Mesenchymal stem cell (in vitro differentiated cells and primary cell): ENCODE measurements at places on chromosomes 3 and 15.

DNA sequence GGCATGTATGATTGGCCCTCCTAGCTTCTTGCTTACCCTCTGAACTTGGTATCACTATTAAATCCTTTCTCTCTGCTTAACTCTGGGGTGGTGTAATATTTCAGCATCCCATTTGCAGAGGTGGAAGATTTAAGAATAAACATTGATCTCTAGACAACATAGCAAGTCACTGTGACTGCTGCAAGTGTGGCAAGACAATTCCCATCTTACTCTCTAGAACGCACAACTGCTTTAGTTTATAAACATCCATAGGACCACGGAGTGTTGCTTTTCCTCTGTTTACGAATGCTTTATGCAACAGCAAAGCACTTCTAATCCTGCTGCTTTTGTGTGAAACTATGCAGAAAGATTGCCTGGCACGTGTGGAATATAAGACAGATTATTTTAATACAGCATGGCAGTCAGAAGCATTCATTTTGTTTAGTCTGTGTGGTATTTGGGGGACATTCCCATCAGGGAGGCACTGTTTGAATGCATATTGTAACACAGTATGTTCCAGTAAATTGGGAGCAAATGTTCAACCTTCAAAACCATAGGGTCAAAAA lies 338.9 kb upstream of the TMCO5A start:
- DNase-seq: peak; percentile 3
- H3K36me3 ChIP-seq: no peaks in the 10 kb centered on the region
- H3K27ac ChIP-seq: no peak overlapping the region
- no peaks in the 10 kb centered on the region for H3K4me1 ChIP-seq

DNA sequence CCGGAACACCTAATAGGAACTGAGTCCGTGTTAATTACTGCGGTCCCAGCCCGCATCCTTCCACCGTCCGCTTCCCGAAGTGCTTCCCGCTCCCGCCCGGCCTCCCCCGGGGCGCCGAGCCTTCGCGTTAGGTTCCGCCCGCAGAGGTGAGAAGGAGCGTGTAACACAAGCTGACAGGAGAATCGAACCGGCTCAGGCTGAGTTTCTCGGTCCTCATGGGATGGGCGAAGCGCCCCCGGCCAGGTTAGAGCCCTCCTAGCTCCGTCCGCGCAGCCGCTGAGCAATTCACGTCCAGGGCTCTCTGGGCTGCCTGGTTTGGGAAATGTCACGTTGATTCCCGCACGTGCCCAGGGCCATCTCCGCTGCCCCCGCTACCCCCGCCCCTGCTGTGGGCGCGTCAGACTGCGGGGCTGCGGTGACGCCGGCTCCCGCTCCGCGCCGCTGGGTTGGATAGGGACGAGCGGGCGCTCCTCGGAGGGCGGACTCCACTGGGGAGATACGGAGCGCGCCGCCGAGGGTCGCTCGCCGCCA lies 954 bp downstream of the CLDN11 start:
- no peak overlapping the region for H3K4me3 ChIP-seq
- no peaks in the 10 kb centered on the region for H3K27me3 ChIP-seq
- H3K27ac ChIP-seq: no peak overlapping the region
- DNase-seq: peak; percentile 60
- H3K4me1 ChIP-seq: peaks cover 3% of the 10 kb centered on the region

GRCh38 chr15:38307251-38307650 lies 54.6 kb downstream of the SPRED1 start:
- H3K36me3 ChIP-seq: peaks cover 72% of the 10 kb centered on the region
- H3K27ac ChIP-seq: no peak overlapping the region
- no peak for DNase-seq
- H3K4me1 ChIP-seq: peaks cover 4% of the 10 kb centered on the region
- no peaks in the 10 kb centered on the region for H3K27me3 ChIP-seq

- no peak overlapping the region for H3K27ac ChIP-seq
- H3K27me3 ChIP-seq: no peaks in the 10 kb centered on the region
- DNase-seq: no peak
- H3K36me3 ChIP-seq: no peaks in the 10 kb centered on the region
Observed at GRCh38 chr3:145981056-145981455, 179.9 kb downstream of the PLOD2 start.

DNA sequence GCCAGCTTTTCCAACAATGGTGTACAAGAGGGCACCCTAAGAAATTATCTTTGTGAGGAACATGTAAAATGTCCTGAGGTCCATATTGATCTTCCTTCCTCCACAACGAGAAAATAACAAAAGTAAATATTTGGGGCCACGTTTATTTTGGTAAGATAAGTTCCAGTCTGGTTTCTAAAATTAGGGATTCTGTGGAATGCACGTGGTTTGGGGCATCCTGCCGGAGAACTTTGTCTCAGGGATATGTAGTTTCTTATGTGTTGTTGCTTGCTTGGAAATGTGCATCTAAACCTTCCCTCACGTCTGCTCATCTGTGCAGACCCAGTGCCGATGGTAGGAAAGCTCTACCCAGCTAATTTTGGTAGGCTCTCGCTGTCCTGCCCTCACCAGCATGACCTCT lies 62.8 kb downstream of the CTDSPL start:
- H3K27me3 ChIP-seq: no peaks in the 10 kb centered on the region
- DNase-seq: no peak
- H3K27ac ChIP-seq: no peak overlapping the region
- peaks cover 2% of the 10 kb centered on the region for H3K36me3 ChIP-seq
- no peak overlapping the region for H3K4me3 ChIP-seq

- no peaks in the 10 kb centered on the region for H3K36me3 ChIP-seq
- DNase-seq: no peak
- H3K27me3 ChIP-seq: no peaks in the 10 kb centered on the region
- no peak overlapping the region for H3K4me3 ChIP-seq
- no peak overlapping the region for H3K27ac ChIP-seq
Observed at GRCh38 chr3:63607716-63608115, 44.8 kb upstream of the SNTN start.

DNA sequence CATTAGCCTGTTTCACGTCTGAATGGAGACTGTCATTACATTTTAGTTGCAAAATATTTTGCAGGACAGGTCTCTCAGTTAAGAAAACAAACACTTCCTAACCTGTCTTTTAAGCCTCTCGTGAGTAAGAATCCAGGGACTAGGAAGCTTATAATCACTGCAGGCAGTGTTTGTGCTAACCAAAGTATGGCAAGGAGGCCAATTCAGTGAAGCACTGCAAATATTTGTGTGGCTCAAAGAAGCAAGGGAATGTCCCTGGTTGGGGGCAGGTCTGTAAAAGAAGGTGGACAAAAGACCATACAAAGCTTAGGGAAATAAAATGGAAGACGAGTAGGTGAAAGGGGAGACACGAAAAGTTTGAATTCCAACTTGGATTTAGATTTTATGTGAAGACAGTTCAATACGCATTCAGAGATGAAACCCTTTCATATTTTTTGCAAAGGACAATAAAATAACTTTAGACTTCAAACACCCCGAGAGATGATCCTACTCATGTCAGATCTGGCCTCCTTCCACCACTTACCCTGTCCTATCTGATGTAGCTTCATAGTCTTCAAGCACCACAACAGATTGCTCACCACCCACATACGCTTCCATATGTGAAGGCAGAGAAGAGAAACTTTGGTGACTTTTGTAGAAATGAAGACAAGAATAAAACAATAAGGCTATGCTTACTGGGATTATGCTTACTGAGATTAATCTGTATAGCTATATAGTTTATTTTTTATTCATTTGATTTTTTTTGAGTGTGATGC lies 240.9 kb downstream of the TUSC7 start:
- H3K4me3 ChIP-seq: no peak overlapping the region
- H3K27ac ChIP-seq: no peak overlapping the region
- DNase-seq: no peak
- no peaks in the 10 kb centered on the region for H3K36me3 ChIP-seq
- no peaks in the 10 kb centered on the region for H3K27me3 ChIP-seq

DNA sequence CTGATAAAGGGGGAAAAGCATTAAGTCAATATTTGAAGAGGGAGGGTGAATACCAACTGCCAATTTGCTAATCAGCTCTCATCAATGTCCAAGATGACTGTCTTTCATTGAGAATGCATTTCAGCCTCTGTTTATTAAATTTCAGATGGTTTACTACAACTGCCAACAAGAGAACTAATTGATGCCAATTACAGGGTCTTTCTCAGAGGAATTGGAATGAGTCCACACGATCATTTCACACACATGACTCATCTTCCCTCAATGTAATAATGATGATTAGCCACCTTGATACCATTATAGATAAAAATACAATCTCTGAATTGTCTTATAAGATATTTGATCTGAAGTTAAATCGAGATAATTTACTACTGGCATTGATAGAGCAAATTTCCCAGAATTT lies 1274.4 kb downstream of the ROBO2 start:
- H3K27me3 ChIP-seq: no peaks in the 10 kb centered on the region
- H3K4me3 ChIP-seq: no peak overlapping the region
- no peak for DNase-seq
- H3K4me1 ChIP-seq: no peaks in the 10 kb centered on the region
- no peak overlapping the region for H3K27ac ChIP-seq
- no peaks in the 10 kb centered on the region for H3K36me3 ChIP-seq

DNA sequence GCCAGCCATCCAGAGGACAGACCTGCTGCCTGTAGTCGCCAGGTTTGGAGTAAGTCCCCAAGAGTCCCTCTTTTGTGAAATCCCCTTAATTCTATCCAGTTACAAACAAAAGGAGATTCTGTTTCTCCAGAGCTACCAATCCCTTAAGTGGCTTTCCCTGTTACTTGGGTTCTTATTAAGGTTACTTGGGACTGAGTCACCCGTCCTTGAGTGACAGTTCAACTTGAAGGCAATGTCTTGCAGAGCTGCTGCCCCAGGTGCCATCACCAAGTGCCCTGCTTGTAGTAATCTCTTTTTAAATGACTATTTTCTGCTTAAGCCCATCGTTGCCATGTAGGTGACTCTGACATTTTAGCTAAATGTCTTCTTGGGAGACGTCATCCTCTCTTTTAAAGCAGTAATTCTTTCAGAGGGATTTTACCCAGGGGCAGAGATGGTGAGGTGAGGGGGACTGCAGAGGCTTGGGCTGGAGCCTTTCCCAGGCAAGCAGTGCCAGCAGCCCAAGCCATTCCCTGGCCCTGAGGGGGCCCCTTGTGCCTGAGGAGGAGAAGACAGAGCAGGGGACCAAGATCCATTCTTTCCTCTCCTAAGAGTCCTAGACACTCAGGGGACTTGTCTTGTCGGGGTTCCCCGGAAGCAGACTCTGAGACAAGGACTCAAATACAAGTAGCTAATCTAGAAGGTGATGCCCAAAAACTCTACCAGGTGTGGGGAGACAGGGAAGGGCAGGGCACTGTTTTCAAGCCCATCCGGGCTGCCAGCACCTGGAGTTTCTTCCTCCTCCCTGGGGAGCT lies 253.7 kb downstream of the PLCL2 start:
- H3K27ac ChIP-seq: no peak overlapping the region
- peaks cover 4% of the 10 kb centered on the region for H3K4me1 ChIP-seq
- peaks cover 19% of the 10 kb centered on the region for H3K27me3 ChIP-seq
- H3K4me3 ChIP-seq: no peak overlapping the region

- no peaks in the 10 kb centered on the region for H3K4me1 ChIP-seq
- peak overlapping the region; percentile 59 for H3K27ac ChIP-seq
- H3K27me3 ChIP-seq: no peaks in the 10 kb centered on the region
Observed at GRCh38 chr15:95887666-95888390, 442.7 kb upstream of the NR2F2 start.

- H3K36me3 ChIP-seq: no peaks in the 10 kb centered on the region
- H3K4me1 ChIP-seq: no peaks in the 10 kb centered on the region
- no peak for DNase-seq
- H3K27me3 ChIP-seq: peaks cover 67% of the 10 kb centered on the region
- no peak overlapping the region for H3K27ac ChIP-seq
Observed at GRCh38 chr3:38098376-38098723, 38.6 kb downstream of the ACAA1 start.

DNA sequence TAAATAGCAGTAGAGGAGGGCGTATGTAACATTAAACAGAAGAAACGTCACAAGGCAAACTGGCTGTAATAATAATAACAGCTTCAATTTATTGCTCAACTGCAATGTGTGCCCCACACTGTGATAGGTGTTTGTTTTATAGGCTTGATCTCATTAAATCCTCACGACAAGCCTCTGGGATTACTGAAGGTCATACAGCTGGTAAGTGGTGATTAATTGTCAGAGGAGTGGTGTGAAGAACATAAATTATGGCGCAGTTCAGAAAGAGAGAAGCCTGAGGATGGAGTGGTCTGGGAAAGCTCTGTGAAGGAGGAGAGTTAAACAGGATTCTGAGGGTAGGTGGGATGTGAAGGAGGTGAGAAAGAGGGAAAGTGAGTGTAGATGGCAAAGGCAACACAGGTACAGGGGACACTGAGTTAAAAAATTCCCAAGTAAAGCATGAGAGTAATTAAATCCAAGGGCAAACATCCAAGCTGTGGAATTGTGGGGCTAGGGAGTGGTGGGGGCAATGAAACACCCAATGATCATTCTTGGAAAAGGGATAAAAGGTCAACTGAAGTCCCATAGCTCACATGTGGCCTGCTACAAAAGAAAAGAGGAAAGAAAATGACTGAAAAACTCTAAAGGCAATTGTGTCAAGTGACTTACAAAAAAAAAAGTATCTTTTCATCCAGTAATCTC lies 16.5 kb upstream of the GLCE start:
- peaks cover 2% of the 10 kb centered on the region for H3K4me1 ChIP-seq
- H3K4me3 ChIP-seq: no peak overlapping the region
- peaks cover 65% of the 10 kb centered on the region for H3K27me3 ChIP-seq
- H3K27ac ChIP-seq: no peak overlapping the region

GRCh38 chr15:81825136-81825535 lies 220.7 kb downstream of the MEX3B start:
- no peak overlapping the region for H3K4me3 ChIP-seq
- H3K36me3 ChIP-seq: no peaks in the 10 kb centered on the region
- H3K27ac ChIP-seq: no peak overlapping the region
- DNase-seq: no peak

DNA sequence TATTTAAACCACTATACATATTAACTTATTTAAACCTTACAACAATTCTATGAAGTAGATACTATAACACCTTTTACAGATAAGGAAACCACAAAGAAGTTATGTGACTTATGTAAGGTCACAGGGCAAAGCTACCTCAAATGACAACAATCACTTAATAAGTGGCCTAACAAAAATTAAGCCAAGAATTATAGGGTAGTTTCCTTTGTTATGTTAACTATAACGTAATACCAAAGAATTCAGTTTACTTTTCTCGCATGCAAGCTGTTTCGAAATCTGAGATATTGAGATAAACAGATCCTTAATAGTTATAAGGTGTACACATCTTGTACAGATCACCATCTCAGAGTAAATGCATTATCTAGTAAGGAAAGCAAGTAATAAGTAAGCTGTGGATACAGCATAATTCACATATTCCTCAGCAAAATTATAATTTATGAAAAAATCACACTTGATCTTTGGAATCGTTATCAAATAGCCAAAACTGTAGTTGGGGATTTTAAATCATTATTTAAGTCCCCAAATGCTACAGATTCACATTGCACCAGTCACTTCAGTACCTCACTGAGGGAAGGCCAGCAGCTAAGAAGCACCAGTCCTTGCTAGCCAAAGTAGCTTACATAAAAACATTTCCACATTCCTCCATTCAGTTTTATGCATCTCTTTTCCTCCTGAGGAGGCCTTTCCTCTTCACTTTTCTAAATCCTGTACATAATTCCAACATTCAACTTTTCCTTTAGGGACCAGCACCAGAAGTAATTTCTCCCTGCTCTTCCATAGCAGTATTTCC lies 226.8 kb downstream of the TBC1D5 start:
- no peak overlapping the region for H3K4me3 ChIP-seq
- H3K4me1 ChIP-seq: no peaks in the 10 kb centered on the region
- peaks cover 3% of the 10 kb centered on the region for H3K36me3 ChIP-seq
- no peak overlapping the region for H3K27ac ChIP-seq
- peak; percentile 39 for DNase-seq
